Cortex of kidney (tissue), 1 donor: ENCODE measurements at places on chromosomes 2 and 18.

GRCh38 chr2:44545005-44545404 lies 183.3 kb downstream of the CAMKMT start:
- DNase-seq, result no peak

GRCh38 chr2:219497495-219498279 lies 1.0 kb upstream of the GMPPA start:
- DNase-seq, result no peak

GRCh38 chr2:213861638-213862037 lies 549.2 kb upstream of the VWC2L start:
- no peak for DNase-seq

GRCh38 chr2:58634653-58635370 lies 393.7 kb upstream of the FANCL start:
- DNase-seq, result no peak

- DNase-seq, result no peak
Observed at GRCh38 chr2:120866483-120867140, 130.9 kb downstream of the GLI2 start.

DNA sequence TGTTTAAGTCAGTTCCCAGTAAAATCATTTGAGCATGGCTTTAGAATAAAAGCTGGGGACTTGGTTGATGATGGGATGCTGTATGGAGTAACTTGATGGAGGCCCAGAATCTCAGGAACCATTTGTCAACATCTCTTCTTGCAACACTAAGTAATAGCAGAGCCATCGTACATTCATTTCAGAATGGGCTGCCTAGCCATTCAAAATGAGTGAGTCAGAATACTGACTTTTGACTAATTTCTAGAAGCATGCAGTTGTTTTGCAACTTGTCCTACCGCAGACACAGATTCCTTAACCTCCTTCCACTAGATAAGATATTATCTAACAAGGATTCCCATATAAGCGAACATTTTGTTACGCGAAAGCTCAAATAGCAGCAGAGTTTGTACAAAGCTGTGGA lies 229.5 kb downstream of the CNTNAP5 start:
- DNase-seq, result no peak

DNA sequence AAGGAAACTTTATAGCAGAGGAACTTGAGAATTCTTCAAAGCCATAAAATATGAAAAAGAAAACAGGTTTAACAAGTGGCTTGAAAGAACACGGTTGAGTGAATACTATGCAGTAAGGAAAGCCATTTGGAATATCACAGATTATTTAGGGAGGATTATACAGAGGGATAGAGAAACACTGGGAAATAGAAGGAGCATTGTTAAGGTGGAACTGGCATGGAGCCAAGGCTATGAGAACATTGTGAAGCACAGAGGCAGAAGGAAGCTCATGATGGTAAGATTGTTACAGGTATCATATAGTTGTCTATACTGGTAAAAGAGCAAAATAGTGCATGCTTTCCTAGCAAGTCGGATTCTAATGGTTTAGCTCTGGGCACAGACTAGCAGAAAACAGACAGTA lies 87.1 kb downstream of the SS18 start:
- DNase-seq, result no peak

DNA sequence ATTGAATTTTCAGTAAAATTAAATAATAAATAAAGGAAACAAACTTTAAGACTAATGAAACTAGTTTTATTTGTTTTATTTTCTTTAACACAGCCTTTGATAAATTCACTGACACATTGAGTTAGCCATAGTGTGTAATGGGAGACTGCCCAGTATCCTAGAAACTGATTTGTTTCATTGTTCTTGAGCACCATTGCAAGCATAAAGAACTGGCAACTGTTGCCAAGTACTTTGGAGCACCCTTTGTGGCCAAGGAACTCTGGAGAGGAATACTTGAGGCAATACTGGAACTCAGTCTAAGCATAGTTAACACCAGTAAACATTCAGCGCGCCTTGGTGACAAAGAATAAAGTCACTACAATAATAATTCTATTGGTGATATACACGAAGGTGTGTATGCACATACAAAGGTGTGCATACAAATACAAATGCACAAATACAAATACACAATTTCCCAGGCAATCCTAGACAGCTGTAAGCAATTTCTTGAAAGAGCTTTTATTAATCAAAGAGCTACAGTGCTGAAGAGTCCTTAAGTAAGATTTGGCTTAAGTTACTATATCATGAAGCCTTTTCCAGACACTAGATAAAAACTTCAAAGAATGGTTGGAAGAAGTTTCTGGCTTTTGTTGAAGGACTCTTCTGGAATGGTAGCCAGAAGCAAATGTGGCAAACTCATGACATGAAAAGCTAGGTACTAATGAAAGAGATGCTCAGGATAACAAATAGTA lies 1371.2 kb downstream of the LRP1B start:
- no peak for DNase-seq

- DNase-seq, result no peak
Observed at GRCh38 chr2:159968279-159968900, 94.0 kb downstream of the PLA2R1 start.

- no peak for DNase-seq
Observed at GRCh38 chr2:120219766-120220165, 3.4 kb downstream of the TMEM185B start.

DNA sequence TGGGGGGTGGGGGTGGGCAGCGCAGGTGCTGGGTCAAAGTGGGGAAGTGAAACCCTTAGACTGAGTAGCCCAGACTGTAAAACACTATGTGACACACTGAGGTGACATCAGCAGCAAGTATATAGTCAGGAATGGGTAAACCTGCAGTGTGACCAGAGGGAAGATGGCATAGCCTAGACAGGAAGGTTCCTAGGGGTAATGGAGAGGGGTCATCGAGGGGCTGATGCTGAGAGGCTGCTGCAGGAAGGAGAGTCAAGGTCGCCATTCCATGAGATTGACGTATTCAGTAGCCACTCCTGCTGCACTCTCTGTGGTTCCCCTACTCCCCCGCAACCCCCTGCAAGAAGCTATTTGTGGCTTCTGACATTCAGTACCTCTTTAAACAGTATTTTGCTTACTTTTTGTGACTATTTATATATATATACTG lies 111.7 kb downstream of the CHST9 start:
- no peak for DNase-seq

DNA sequence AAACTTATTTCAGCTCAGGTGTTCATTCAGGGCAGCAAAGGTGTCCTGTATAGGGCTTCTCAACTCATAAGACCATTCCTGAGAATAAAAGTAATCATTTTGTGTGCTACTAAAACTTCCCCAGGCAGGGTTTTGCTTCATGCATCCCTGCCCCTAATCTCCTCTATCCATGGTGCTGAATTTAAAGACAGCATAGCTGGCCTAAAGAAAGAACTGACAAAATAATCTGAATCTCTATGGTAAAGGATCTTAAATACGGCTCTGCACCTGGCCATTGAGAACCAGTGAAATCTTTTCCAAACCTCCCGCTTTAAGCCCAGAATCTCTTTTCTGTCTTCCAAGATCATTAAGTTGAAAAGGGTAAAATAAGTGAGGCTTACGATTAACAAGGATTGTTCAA lies 292.1 kb upstream of the KLHL29 start:
- DNase-seq, result no peak

DNA sequence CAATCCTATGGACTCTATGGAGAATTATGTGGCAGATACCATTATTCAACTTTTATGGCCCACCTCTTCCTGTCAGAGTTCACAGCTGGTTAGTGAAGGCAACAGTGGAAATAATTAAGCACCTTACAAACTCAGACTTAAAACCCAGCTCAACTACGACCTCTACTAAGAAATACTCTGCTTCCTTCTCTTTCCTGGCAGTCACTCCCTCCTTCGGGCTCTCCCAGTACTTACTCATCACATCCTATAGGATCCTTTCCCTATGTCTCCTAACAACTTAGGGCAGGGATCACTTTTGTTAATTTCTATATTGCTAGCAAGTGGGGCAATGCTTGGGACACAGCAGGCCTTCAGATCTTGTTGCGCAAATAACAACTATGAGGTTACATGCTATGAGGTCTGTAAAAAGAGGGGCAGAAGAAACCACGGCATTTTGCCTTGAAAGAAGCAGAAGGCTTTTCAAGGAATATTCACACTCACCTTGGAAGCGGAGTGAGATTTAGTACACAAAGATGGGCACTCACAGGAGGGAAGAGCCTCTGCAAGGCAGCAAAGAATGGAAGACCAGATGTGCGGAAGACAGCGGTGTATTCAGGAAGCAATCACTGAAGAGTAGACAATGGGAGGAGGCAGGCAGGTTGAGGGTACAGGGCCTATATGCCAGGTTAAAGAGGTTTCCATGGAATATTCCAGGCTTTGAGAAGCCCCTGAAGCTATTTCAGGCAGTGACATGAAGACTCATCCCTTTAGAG lies 2.1 kb downstream of the STK39 start:
- no peak for DNase-seq

DNA sequence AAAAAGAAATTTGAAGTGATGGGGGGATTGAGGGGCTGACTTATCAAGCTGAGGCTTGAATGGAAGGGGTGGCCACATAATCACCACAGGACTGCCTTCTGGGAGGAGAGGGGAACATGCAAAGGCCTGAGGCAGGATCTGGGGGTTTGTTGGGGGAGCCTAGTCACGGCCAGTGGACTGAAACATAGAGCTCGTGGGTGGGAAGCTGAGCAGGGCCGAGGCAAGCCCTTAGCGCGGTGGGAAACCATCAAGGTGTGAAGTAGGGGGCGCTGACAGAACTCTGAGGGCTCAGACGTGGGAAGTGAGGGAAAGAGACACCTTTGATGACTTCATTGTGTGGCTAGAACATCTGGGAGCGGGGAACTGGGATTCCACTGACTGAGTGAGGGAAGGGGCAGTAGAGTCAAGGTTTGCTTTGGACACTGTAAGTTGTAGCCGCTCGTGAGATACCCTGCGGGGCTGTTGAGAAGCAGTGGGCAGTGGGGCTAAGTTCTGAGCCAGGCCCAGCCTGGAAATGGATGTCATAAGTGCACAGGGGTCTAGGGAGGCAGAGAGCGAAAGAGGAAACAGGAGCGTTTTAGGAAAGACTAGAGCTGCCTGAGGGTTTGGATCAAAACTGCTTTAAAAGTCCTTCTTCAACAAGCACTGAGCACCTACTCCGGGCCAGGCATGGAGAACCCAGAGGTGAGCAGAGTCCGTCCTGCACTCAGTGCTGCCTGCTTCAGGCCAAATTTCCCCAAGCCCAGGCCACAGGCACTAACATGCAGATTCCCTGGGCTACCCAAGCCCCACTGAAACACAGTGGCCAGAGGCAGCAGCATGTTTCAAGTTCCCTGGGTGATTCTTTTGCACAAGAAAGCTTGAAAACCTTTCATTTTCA lies 686 bp upstream of the SNORC start:
- DNase-seq, result no peak

DNA sequence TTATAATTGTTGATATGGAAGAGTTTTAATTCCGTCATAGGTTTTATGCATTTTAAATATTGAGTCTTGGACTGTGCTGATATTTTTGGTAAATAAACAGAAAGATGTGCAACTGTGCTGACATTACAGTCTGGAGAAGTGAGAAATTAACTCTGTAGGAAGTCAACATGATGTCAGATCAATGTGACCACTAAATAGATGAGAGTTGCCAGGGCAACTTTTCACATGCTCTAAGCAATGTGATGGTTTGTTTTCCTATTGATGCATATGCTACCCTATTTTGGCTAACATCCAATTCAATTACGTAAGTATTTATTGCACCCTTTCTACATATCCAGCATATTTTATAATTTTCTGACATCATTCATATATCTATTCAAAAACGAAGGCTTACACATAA lies 1109.3 kb downstream of the TSN start:
- no peak for DNase-seq

DNA sequence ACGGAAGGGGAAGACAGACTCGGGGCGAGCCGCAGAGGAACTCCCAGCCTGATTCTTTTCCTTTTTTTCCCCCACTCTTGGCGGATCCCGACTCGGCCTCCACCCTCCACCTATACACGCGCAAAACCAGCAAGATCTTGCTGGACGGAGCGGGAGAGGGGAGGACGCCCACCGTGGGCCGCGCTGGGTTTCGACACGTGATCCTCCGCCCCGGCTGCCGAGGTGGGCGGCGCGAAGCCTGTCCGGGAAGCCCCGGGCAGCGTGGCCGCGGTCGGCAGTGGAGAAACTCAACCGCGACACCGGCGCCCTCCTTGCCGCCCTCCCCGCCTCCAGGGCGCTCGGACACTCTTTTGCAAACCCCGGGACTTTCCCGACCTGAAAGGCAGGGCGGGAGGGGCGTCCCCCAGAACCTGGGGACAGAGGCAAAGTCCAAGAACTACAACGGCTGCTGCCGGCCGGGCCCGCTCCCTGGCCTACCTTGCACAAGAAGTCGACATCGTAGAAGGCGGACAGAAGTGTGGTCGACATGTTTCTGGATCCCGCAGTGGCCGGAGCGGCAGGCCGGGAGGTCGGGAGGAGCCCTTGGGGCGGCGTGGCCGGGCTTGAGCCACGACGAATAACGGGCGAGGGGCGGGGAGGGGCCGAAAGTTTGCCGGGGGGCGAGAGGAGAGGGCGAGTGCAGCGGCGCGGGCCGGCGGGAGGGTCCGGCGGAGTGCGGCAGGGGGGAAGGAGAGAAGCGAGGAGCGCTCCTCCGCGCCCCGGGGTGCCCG lies 433 bp downstream of the ZFP36L2 start:
- no peak for DNase-seq

DNA sequence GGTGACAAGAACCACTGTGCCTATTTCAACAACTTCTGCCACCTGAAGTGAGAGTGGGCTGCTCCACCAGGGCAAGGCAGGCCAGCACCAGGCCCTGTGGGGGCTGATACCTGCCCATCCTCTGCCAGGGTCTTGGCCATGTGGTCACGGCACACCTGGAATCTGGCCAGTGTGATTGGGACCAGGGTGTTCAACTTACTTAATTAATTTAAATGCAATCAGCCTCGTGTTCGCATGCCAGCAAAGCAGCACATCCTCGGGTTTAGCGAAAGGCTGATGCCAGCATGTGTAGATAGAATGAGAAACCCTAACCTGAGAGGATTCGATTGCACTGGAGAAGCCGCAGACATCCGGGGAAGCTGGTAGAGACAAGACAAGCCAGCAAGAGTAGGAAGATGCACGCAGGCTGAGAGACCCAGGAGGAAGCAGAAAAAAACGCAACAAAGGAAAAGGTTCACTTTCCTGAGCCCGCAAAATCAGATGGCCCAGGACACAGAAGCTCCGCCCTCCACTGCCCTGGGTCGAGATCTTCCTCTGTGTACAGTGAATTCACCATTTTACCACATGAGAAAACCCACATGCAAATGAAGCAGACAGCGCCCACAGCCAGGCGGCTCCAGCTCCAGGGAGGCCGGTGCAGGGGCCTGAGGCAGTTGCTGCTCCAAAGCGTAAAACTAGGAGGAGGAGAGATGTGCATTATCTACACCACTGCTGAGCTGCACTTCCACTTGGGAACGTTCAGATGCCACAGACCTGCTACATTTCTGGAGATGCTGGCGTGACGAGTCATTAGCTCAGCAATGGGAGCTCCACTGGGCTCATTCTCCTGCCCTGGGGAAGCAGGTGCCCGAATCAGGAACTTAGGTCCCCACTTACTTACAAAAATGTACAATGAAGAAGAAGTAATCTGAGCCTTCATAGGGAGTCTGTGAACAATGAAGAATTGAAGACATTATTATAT lies 92.1 kb downstream of the TMEM18 start:
- no peak for DNase-seq

- DNase-seq, result no peak
Observed at GRCh38 chr2:104703669-104704068, 150.2 kb upstream of the POU3F3 start.

- no peak for DNase-seq
Observed at GRCh38 chr18:49460976-49461601, 644 bp upstream of the DYM start.
